Stimulated activated CD8-positive, alpha-beta memory T cell treated with anti-CD3 and anti-CD28 coated beads, Interleukin-12 subunit alpha, Interleukin-12 subunit beta, amount 100 ng/mL, for 4 hours (primary cell): ENCODE measurements at places on chromosomes 11 and 22.

DNA sequence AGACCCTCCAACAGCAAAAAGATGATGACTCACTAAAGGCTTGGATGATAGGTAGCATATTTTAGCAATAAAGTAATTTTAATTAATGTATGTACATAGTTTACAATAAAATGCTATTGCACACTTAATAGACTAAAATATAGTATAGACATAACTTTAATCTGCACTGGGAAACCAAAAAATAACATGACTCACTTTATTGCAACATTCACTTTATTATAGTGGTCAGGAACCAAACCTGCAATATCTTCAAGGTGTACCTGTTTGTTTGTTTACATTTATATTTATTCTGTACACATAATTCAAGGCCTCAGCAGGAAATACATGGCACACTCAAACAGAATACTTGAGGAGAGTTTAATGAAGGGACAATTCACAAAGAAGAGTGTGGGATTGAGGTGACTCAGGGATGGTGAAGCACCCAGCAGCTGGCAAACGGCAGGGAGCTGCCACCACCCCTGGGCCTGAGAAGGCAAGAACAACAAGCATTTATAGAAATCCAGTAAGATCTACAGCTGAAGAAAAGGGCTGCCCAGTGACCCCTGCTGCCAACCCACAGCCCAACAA lies 51.5 kb upstream of the POU2AF2 start:
- DNase-seq, result no peak

DNA sequence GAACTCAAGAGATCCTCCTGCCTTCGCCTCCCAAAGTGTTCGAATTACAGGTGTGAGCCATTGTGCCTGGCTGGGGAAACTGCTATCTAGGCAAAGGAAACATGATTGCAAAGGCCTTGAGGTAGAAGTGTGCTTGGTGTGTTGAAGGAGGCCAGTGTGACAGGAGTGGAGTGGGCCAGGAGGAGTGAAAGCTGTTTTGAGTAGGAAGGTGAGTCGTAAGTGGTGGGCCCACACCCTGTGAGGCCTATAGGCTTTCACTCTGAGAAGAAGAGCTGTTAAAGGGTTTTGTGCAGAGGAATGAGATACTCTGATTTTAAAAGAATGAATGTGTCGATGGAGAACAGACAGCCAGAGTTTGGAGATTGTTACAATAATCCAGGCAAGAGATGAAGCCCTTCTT lies 43.4 kb downstream of the WEE1 start:
- DNase-seq, result no peak

- DNase-seq, result no peak
Observed at GRCh38 chr11:28140689-28141455, 32.7 kb downstream of the METTL15 start.

DNA sequence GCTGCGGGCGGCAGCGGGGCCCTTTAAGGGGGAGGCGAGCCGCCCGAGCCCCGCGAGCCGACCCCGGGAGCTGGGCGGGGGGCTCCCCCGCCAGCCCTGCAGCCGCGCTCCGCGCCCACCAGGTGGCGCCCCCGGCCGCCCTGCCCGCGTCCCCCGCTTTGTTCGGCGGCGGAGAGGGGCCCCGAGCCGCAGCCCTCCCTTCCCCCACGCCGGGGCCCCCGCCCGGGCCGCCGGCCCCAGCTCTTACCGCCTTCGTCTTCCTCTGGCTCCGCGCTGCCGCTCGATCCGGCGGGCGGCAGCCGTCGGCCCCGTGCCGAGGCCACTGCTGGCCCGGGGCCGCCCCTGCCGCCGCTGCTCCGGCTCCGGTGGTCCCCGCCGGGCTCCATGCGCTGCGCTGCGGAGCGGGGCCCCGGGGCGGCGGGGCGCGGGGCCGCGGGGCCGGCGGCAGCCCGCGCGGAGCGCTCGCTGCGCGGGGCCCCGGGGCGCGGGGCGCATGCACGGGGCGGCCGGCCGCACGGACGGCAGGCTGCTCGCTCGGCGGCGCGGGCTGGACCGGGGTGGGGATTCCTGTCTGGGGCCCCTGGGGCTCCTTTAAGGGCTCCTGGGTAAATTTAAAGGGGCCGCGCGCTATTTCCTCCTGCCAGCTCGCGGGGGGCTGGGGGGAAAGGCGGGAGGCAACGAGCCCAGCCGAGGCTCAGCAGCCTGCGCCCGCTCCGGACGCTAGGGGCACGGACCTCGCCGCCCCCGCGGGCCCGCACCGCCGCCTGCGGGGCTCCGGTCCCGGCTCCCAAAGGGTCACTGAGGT lies at the start of gene ZFTA:
Gene ZFTA, minus strand, starts transcription at position 539 of the 805 bp plus-strand sequence. Its CDS starts 153 bp downstream, at position 386.
- DNase-seq, result peak; percentile 53

DNA sequence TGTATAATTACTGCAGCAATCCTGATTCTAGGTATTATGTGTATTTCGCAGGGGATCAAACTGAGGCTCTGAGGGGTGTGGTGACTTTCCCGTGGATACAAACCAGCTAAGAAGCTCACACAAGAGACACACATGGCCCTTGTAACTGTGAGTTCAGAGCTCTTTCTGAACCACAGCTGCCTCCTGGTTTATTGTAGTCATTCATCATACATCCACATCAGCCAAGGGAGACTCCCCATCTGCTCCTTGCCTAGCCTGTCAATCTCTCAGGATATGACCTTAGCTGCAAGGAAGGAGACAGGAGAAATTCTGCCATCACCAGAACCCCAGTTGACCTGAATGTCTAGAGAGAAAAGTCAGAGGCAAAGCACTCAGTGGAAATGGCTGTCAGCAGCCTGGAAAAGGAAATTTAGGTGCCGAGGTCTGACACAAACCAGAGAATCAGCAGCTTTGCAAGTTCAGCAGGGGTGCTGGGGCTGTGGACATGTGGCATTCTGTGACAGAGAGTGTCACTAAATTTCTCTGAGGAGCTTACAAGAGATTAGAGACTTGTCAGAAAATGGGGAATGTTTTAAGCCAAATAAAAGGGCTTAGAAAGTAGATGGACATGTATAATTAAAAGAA lies 209.5 kb downstream of the AASDHPPT start:
- no peak for DNase-seq

GRCh38 chr22:39039306-39040126 lies 1.1 kb upstream of the APOBEC3F start:
- no peak for DNase-seq
